ENCODE measurements at places on chromosomes 2 and 18.

- H3K27ac ChIP-seq = no peak overlapping the region
- no peak for DNase-seq
- H3K36me3 ChIP-seq = no peaks in the 10 kb centered on the region
These were observed 107.2 kb upstream of the UBE2E3 start for GRCh38 chr2:180873219-180873618.

DNA sequence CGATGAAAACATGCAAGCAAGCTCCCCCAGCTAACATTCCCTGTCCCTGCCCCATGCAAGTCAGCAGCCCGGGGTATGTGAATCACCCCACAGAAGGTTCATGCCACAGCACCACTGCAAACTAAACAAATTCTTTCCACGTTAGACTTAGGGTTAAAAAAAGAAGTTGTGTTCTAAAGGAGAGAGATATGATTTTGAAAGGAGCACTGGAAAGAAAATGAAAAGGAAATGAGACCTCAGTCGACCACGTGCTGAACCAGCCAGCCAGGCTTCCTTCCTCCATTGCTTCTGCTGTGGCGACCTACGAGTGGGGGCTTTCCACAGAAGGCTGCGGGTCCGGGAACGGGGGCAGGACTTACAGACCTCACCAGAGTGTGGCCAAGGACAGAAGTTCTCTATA, 52.0 kb downstream of the ARL4C start:
- peak; percentile 98 for DNase-seq
- H3K27ac ChIP-seq = peak overlapping the region; percentile 89
- peaks cover 17% of the 10 kb centered on the region for H3K4me1 ChIP-seq

DNA sequence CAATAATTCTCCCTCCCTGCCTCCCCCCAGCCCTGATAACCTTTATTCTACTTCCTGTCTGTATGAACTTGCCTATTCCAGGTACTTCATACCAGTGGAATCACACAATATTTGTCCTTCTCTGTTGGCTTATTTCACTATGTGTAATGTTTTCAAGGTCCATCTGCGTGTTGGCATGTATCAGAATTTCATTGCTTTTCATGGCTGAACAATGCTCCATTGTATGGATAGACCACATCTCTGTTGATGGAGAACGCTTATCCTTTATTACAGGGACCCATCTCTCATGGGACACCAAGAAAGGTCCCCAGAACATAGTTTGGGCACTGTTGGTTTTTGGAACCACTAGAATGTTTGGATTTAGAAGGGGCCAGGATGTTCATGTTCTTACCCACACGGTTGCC, 40.2 kb downstream of the ATOH8 start:
- H3K27me3 ChIP-seq = no peaks in the 10 kb centered on the region
- H3K36me3 ChIP-seq = peaks cover 1% of the 10 kb centered on the region
- H3K4me3 ChIP-seq = no peak overlapping the region
- peaks cover 42% of the 10 kb centered on the region for H3K4me1 ChIP-seq
- H3K27ac ChIP-seq = no peak overlapping the region

GRCh38 chr18:22409445-22409844, 8.3 kb downstream of the CTAGE1 start:
- H3K4me1 ChIP-seq = peaks cover 1% of the 10 kb centered on the region
- DNase-seq = no peak
- H3K27ac ChIP-seq = no peak overlapping the region
- no peak overlapping the region for H3K4me3 ChIP-seq

- DNase-seq = peak; percentile 50
- H3K4me1 ChIP-seq = no peaks in the 10 kb centered on the region
- H3K27ac ChIP-seq = no peak overlapping the region
- peaks cover 7% of the 10 kb centered on the region for H3K27me3 ChIP-seq
- no peak overlapping the region for H3K4me3 ChIP-seq
These were observed 32.0 kb downstream of the YPEL5 start for GRCh38 chr2:30178618-30179434.

GRCh38 chr2:37196320-37197195, at the start of gene CEBPZOS:
Gene CEBPZOS (plus strand): TSS chr2:37196496. CDS start chr2:37199705, 3,209 bp downstream.
- H3K4me3 ChIP-seq = peak within 1 kb of the TSS; percentile 78
- DNase-seq = peak; percentile 71
- H3K36me3 ChIP-seq = no peaks in the 10 kb centered on the region
- H3K4me1 ChIP-seq = peaks cover 2% of the 10 kb centered on the region
- H3K27me3 ChIP-seq = no peaks in the 10 kb centered on the region
- peak within 1 kb of the TSS; percentile 67 for H3K27ac ChIP-seq

DNA sequence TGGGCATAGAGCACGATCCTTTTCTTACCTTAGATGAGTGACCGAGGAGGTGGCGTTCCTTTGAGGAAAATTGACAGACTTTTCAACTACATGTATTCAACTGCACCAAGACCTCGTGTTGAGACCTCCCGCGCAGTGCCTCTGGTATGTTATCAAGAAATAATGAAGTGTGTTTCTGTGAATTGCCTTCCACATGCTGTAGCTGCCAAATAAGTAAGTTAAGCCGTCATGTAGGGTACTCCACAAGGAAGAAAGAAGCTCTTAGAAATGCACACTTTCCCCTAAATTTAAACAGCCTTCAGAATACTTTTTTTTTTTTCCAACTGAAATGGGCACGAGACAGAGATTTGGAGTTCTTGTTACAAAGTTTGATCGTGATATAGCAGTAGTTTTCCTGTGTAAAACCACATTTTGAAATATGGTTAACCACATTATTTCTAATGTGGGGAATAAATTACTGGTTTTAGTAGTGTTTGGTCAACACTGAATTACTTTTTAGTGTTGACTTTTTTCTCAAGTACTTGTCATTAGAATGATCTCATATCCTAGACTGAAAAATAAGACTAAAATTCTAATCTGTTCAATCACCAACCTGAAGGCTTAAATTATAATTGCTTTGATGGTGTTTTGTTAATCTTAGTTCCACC, 30.5 kb downstream of the PDK1 start:
- DNase-seq = no peak

Data from IMR-90 (cell line).